Amygdala (tissue), 56 donors: ENCODE measurements at places on chromosomes 3 and 15.

DNA sequence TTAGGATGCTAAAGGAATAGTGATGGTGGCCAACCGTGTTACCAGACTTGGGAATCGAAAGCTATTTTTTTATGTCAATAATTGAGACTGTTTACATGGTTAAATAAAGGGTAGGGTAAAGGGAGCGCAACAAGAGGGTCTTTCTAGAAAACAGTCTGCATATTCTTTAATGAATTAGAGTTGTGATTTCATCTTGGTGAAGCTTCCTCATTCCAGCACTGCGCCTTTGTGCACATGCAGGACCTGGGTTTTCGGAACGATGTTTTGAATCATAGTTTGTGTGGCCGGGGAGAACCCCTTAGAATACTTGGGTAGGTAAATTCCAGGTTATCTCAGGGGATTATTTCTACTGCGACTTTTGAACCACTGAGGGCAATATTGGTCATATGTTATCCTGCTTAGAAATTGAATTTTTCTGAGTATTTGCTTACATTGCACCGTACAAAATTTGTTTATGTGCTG is 1.3 kb downstream of the PIK3CA start:
- DNase-seq: no peak

DNA sequence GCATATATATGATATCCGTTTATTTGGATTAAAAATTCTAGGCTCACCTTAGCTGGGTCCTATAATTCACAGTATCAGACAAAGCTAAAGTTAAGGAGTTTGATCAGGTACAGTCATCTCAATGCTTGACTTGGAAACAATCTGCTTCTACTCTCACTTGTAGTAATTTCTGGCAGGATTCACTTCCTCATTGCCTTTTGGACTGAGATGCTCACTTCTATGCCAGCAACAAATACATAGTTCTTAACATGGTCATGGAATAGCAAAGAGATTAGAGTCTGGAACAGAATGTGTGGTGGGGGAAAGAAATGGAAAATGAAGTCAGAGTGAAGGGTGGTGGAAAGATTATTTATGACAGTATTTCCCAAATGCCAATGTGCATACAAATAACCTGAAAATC is 693.6 kb downstream of the CADM2 start:
- no peak for DNase-seq

DNA sequence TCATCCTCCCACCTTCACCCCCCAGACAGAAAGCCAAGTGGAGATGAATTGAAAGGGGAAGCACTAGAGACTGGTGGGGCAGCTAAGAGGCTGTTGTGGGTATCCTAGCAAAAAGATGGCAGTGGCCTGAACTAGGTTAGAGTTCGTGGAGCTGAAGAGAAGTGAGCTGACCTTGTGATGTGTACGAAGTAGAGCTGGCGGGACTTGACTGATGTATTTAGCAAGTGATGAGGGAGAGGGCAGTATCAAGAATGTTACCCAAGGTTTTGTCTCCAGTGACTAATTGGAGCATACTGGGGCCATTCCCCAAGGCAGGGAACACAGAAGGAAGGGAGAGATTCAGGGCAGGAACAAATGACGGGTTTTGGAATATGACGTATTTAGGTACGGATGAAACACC is 50.0 kb upstream of the CP start:
- DNase-seq: no peak

DNA sequence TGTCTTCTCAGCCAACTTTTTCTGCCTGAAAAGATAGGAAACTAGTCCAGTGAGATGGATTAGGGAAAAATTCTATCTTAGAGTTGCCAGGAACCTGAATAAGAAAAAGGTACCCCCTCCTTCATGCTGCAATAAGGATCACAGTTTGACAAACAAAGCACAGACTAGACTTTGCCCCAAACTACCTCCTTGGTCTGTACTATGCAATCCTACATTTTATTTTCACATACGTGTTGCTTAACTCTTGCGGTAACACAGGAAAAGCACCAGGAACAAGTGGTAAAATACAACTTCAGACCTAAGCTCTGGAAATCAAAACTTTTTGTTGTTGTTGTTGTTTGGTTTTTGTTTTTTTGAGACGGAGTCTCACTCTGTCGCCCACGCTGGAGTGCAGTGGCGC is 11.3 kb upstream of the IL12A start:
- no peak for DNase-seq

- no peak for DNase-seq
Measured at GRCh38 chr3:159619341-159619885, 369.2 kb upstream of the IL12A start.

- no peak for DNase-seq
Measured at GRCh38 chr3:132279030-132279429, 38.2 kb upstream of the ACP3 start.

DNA sequence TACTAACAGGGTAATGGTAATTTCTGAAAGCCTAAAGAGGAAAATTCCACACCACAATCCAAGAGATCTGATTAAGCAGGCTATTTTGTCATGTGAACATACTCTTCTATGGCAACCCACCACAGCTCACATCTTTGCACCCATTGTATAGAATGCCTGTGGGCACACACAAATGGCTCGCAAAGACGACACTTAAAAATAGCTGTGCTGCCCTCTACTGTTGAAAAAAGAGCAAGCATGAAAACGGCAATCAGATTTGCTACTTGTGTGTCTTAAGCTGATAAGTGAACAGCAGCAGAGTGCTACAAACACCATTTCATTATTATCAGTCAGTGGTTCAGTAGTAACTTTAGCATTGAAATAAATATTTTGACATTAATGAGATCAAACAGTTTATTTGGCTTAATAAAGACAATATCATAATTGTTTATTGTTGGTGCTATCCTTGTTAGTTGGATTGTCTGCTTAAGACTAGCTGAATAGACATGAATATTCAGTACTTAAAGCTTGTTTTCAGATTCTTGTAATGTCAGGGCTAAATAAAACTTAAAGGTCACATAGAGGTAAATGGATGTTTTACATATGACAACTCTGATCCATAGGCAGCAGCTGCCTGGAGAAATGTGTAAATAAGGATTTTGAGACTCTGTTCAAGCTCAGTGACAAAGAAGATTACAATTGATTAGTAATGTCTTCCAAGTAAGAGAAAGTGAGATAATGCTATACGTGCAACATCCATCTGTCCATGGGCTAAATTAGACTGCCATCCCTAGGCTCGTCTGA is 199.1 kb downstream of the LRRN1 start:
- no peak for DNase-seq

DNA sequence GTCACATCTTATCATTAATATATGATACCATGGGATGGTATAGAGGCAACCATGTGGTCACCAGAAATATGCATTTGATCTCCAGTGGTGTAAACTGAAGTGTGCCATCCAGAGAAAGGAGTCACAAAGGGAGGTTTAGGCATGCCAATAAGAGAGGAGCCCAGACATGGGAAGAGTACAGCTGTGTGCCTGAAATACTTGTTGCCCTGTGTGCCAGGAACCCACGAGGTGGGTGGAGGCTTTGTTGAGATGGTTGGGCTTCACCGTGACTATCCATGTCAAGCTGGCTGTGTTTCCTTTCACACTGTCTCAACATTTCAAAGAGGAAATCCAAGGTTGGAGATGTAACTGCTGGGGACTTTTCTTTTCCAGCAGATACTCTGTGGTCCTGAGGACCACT is 43.5 kb downstream of the CACNA2D3 start:
- no peak for DNase-seq

DNA sequence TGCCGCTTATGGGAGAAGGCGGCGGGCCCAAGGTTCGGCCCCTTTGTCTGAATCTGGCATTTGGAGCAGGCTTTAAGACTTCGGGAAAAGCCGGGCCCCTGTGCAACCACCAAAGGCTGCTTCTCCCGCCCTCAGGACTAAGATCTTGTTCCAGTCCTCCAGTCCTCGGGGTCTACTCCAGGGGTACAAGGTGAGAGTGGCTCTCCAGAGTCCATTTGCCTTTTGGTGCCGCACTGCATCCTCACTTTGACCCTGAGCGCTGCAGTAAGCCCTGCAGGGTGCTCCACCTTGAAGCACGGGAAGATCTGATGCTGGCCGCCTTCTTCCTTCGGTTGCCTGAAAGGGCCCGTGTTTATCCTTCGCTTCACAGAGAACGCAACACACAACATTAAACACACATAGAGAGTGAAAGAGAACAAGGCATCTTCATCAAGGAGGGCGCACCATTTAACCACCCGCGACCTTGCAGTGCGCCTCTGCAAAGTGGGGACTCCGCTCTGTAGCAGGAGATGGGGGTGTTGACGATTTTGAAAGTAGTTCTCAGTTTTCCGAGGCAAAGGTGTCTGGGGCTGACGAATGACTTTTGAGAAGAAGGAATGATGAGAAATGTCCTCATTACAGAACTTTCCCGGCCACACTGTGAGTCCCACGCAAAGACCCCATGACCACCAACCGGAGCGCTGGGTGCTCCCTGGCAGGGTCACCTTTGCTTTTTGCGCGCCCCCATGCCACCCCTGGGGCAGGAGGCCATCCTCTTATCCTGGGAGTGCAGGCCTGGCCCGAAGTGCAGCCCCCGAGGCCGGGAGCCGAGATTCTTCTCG is 1.0 kb downstream of the PIGZ start:
- DNase-seq: no peak
